CD8-positive, alpha-beta T cell (primary cell): ENCODE measurements at places on chromosomes 16 and 17.

GRCh38 chr16:21194771-21195301 is 16.5 kb downstream of the ZP2 start:
- DNase-seq = no peak

GRCh38 chr17:12457493-12457892 is 208.2 kb upstream of the MYOCD start:
- DNase-seq = no peak

DNA sequence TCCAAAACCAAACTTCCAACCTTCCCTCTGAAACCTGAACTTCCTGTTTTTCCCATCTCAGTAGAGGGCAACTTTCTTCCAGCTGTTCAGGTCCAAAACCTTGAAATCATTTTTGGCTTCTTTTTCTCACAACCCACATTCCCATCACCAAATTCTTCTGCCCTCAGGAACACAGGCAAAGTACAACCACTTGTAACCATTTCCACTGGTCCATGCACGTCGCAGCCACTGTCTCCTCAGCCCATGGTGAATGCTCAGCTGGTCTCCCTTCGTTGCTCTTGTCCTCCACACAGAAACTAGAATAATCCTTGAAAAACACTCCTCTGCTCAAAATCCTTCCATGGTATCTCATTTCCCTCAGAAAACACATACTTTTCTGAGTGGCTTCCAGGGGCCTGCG is 3.7 kb upstream of the ADAT1 start:
- no peak for DNase-seq

- DNase-seq = no peak
These were observed 31.0 kb downstream of the AXIN1 start for GRCh38 chr16:321532-321931.

GRCh38 chr16:27819881-27820610 is 243.5 kb downstream of the GSG1L start:
- DNase-seq = no peak

DNA sequence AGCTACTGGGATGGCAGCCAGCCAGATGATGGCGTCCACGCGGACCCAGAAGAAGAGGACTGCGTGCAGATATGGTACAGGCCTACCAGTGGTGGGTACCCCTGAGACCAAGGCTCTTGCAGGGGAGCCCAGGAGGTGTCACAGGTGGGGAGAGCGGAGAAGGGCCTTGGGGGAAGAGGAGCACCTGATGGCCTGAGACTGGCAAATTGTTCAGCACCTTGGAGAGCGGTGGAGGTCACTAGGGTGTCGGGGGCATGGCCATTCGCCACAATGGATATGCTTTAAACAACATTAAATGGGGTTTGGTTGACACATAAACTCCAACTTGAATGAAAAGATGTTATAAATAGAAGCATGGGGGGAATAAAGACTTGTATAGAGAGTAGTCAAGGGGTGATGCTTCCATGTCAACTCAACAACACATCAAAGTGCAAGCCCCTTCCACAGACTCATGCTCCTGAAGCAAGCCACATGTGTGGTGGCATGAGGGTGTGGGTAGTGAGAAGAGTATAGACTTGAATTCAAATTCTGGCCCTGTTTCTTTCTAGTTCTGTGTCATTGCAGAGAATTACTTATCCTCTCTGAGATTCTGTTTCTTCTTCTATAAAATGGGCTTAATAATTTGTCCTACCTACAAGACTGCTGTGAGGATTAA is 22.2 kb downstream of the CLEC19A start:
- DNase-seq = no peak

DNA sequence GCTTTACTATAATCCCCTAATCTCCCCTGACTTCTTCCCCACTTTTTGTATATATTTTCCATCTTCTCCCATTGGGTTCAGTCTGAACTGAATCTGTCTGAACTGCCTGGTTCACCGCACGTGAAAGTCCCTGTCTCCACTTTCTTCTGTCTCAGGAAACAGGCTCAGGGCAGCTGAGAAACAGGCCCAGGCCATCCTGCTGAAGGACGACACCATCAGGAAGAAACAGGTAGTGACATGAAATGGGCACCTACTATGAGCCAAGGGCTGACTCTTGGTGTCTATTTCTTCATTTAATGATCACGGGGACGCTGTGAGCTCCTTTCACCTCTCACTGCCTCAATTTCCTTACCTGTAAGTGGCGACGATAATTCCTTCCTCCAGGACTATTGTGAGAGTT is 90.5 kb upstream of the HSBP1 start:
- no peak for DNase-seq

- DNase-seq = no peak
These were observed 2255.3 kb downstream of the TP53TG3F start for GRCh38 chr16:35714665-35715064.

- no peak for DNase-seq
These were observed 210.0 kb upstream of the CDH5 start for GRCh38 chr16:66156538-66156937.

GRCh38 chr17:15303268-15303667 is 38.1 kb downstream of the TEKT3 start:
- no peak for DNase-seq

DNA sequence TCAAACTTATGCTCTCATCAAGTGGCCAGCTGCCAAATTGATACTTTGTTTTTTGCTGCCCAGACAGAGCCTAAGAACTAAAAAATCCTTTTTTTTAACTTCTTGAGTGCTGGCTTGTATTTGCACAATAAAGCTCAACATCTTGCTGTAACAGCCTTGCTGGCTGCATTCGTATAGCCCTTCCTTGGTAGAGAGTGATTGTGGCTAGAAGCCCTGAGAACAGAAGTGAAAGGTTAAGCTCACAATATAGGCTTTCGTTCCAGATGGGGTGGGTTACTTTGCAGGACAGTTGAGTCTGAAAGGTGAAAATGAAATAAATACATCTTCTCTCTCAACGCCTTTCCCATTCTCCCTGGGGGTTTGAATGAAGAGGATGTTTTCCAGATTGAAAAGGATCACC is 278.8 kb downstream of the HS3ST3B1 start:
- DNase-seq = no peak

- DNase-seq = no peak
These were observed 19.8 kb downstream of the MIEF2 start for GRCh38 chr17:18280249-18280648.

- DNase-seq = peak; percentile 35
These were observed 32.9 kb downstream of the CPSF4L start for GRCh38 chr17:73228748-73229236.

GRCh38 chr17:28896884-28897768 is at the start of gene FLOT2:
Gene FLOT2, minus strand, starts transcription at chr17:28897733. Its CDS starts 159 bp downstream, at chr17:28897574.
- DNase-seq = peak; percentile 57

- DNase-seq = no peak
These were observed 108.3 kb downstream of the ZNF423 start for GRCh38 chr16:49747654-49748053.

- no peak for DNase-seq
These were observed 254.7 kb upstream of the SOX9 start for GRCh38 chr17:71866095-71866494.

- peak; percentile 73 for DNase-seq
These were observed 2.7 kb upstream of the MLLT6 start for GRCh38 chr17:38702166-38702915.

- no peak for DNase-seq
These were observed 534 bp downstream of the GPATCH8 start for GRCh38 chr17:44502598-44503146.

DNA sequence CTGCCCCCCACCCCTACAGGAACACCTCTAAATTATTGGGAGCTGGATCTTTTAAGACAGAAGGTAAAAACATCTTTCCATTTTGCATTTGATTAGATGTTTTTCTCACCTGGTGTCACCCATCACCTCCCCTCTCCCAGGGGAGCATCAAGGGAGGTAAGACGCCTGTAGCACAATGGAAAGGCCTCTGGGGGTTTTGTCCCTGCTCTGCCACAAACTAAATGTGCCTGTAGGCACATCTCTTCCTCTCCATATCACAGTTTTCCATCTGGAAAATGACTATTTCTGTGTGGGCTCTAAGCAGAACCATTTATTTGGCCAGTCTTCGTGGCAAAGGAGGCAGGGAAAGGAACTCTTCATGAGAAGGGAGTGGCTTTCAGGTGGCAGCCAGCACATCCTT is 76.6 kb downstream of the GNAO1 start:
- DNase-seq = no peak

- no peak for DNase-seq
These were observed 195.5 kb upstream of the XYLT1 start for GRCh38 chr16:17666293-17666692.

- no peak for DNase-seq
These were observed 26.5 kb upstream of the CRHR1 start for GRCh38 chr17:45757431-45758218.

- DNase-seq = no peak
These were observed 5.2 kb downstream of the ITGA3 start for GRCh38 chr17:50060951-50061712.

DNA sequence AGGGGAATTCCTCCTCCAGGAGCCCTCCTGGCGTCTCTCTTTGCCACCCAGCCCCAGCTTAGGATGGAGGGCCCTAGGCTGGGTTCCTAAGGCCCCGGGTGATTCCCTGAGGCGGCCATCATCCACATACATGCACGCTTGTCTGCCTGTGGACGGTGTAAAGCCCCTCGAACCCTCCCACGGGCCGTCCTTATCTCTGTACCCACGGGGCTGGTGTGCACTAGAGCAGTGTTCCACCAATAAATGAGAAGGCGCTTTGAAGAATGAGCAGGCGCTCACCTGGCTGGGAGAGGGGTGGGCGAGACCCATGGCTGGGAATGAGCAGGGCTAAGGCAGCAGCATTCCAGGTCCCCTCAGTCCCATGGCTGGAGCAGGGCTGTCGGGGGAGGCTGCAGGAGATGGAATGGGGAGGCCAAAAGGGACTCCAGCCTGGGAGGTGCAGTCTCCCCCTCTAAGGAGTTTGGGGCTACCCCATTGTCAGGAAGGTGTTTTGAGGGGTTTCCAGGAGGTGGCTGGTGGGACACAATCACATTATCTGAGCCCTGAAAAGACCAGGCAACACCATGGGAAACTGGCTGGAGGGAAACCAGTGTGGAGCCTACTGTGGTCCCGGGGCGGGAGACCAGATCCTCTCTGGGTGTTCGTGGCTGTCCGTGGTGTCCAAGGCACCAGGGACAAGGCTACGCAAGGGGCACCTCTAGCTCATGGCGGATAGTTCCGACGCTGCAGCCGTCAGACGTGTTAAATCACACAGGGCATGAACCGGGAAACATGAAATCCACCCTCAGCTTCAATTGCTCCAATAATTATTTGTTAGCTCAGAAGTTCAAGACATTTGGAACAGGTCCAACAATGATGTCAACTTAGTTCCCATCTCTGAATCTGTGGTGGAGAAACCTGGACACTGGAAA is 87.5 kb upstream of the DNAH17 start:
- DNase-seq = no peak

DNA sequence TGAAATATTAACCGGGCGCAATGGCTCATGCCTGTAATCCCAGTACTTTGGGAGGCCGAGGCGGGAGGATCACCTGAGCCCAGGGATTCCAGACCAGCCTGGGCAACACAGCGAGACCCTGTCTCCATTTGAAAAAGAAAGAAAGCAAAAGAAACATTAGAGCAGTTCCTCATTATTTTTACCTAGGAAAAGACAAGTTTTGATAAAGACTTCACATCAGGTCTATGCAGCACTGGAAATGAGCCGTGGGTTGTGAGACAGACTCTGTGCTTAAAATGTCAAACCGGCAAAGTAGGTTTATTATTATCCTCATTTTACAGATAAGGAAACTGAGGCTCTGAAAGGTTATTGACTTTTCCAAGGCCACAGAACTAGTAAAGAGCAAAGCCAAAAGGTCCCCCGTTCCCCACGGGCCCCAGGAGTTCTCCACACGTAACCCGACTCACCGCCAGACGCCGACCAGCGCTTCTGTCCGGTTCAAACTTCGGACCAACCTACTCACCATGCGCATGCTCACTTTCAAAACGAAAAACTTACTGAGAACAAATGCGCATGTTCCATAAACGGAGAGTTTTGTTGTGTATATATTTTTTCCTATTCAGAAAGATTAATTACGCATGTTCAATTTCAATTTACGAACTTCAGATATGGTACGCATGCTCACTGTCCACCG is 356 bp downstream of the TUBD1 start:
- DNase-seq = no peak

GRCh38 chr16:29111421-29111820 is 126.6 kb downstream of the LAT start:
- peak; percentile 36 for DNase-seq

DNA sequence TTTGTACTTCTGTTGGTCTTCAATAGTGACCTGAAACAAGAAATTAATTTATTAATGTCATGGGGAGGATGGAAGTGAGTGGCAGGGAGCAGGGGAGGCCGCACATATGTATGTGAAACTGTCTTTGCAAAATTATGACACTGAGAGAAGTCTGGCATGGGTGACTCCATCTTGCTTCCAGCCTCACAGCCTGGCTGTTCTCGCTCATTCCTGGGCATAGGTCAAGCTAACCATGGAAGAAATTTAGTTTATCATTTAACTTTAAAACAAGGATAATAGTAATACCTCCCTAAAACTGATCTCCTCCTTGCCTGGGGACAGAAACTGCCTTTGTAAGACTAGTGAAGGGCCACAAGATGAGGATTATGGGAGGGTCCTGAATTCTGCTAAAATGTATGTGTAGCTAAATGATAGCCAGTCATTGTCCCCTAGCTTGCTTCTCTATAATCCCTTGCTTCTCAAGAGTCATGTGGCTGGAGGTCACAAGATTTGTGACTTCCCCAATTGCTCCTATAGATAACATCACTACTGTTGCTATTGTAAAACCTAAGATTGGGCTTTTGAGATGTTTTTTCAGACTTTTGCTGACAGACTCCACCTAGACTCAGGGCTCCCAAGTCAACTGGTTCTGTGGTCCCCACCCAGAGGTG is 126.0 kb downstream of the HS3ST3A1 start:
- DNase-seq = no peak

DNA sequence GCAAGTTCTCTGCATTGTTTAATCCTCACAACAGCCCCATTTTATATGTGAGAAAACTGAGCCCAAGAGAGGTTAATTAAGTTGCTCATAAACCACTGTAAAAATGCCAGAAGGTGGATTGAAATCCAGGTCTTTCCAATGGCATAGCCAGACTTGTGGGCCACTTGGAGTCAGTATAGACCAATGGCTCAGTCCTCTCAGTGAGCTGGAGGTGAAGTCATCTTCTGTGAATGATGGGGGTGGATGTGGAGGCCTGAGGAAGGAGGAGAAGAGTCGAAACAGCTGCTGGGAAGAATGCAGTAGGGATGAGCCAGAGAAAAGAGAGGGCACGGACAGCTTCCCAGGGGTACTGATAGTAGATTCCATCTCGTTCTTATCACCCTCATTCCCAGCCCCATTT is 213.4 kb downstream of the SOX9 start:
- no peak for DNase-seq

DNA sequence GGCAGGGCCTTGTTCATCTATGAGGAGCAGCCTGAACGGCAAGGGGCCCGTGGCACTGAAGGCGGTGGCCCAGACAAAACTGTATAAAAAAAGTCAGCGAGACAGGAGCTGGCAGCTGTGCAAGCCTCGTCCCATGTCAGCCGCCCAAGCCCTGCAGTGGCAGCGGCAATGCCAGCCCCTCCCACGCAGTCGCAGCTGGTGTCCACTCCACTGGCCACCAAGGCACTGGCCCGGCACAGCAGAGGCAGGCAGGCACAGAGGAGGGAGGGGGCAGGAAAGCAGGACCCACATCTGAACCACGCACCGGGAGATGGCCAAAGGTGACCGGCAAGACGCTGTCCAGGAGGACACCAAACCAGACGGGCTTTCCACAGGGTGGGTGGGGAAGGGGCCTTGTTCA is 15.9 kb upstream of the C16orf95 start:
- DNase-seq = no peak
